Retina (tissue), 1 donor: ENCODE measurements at places on chromosomes 7 and 10.
A peak's percentile ranks its signal among the peaks of the same experiment; 100 is the strongest.

GRCh38 chr7:38222481-38223096 is 44.5 kb downstream of the STARD3NL start:
- peak; percentile 21 for DNase-seq

DNA sequence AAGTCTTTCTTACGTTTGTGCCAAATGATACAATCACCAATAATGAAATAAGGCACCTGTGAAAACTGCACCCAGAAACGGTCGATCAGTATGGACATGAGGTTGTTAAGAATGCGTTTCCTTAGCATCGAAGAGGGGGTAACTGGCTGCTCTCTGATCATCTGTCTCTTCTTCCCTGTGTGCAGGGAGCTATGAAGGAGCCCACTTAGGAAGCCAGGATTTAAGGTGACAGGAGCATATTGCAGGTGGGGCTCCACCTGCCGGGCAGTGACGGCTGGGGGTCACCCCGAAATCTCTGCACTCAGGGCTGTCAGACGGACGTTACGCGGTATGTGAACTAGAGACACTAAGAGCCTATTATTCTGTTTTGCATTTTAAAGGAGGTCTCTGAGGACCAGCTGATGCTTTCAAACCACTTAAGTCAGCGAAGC is 64.5 kb downstream of the CARD11 start:
- DNase-seq, result peak; percentile 53

- DNase-seq, result peak; percentile 78
Measured at GRCh38 chr7:101717628-101718357, 88.7 kb upstream of the MYL10 start.

DNA sequence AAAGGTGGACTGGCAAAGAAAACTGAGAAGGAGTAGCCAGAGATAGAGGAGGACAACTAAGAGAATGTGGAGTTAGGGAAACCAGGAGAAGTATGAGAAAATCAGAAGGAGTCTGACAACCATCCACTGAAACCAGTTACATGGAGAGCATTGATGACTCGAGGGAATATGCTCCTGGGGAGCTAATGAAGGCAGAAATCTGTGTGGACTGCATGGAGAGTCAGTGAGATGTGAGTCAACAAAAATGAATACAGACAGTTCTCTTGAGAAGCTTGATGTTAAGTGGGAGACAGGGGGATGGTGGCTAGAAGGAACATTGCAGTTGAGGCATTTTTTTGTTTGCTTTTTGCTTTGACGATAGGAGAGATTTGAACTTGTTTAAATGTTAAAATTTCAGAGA is 34.3 kb upstream of the ZNF32 start:
- DNase-seq, result no peak

- DNase-seq, result no peak
Measured at GRCh38 chr10:119403921-119404320, 138.6 kb downstream of the RGS10 start.
